Fibroblast of lung (primary cell): ENCODE measurements at places on chromosomes 16 and 17.

- no peak for DNase-seq
Measured at GRCh38 chr17:61208301-61209105, 191.1 kb upstream of the TBX2 start.

DNA sequence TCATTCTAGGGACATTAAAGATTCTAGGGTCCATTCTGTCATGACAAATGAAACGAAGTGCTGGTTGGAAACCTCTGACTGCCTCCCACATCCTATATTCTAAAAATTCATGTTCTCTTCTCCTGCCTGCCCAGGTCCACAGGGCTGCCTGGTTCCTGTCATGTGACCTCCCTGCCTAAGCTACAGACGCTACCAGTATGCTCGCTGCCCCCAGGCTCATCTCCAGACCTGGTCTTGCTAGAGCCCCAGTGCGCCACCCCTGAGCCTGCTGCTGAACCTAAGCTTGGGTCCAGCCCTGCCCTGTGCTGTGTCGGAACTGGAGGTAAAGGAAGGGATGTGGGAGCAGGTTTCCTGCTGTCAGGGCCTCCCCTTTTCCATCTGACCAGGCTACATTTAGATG, 231.6 kb upstream of the CDH5 start:
- DNase-seq: no peak

- DNase-seq: no peak
Measured at GRCh38 chr17:82665891-82666290, 17.6 kb upstream of the WDR45B start.

DNA sequence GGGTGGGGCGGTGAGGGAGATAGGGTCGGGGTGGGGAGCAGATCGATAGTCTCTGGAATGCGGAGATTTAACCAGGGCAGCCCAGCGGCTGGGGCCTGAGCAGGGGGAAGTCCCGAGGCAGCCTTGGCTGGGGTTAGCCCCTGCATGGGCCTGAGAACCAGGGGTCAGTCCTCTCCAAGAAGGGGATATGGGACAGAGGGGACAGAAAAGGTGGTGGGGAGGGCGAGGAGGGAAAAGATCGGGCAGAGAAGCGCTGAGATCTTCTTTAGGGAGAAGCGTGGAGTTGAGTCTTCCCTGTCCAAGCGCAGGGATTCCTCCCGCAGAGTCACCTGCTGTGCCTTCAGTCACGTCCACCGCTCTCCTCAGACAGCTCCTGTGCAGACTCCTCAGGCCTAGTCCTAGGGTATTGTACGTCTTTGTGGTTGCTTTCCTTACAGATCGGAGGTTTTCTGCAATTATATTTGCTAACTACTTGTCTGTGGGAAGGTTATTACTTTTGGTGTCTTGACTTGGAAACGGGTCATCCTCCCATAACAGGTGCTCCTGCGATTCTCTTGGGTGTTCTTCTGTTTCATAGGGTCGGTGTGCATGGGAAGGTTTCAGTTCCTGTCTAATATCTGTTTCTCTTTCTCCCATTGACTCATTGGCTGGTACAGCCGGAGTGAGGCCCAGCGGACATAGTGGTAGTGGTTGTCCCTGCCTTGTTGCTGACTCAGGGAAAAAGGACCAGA, 952 bp downstream of the CD300A start:
- no peak for DNase-seq

- peak; percentile 97 for DNase-seq
Measured at GRCh38 chr16:53664724-53665345, 38.8 kb downstream of the RPGRIP1L start.

DNA sequence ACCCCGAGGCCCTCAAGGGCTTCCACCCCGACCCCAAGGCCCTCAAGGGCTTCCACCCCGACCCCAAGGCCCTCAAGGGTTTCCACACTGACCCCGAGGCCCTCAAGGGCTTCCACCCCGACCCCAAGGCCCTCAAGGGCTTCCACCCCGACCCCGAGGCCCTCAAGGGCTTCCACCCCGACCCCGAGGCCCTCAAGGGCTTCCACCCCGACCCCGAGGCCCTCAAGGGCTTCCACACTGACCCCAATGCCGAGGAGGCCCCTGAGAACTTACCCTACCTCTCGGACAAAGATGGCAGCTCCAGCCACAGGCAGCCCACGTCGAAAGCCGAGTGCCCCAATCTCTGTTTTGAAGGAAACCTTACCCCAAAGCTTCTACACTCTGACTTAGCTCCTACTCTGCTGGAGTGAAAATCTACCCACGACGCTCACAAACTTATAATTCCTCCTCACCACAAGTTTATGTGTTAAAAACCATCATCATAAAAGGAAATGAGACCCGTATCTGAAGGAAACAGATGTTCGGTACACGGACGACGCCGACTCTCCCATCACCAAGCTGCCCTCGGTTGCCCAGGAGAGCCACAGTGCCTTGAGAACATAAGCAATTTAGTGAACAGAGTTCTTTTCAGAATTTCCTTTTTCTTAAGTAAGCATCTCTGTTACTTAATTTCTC, 61.2 kb upstream of the RPH3AL start:
- DNase-seq: no peak

- no peak for DNase-seq
Measured at GRCh38 chr16:78462288-78463208, 363.1 kb downstream of the WWOX start.

DNA sequence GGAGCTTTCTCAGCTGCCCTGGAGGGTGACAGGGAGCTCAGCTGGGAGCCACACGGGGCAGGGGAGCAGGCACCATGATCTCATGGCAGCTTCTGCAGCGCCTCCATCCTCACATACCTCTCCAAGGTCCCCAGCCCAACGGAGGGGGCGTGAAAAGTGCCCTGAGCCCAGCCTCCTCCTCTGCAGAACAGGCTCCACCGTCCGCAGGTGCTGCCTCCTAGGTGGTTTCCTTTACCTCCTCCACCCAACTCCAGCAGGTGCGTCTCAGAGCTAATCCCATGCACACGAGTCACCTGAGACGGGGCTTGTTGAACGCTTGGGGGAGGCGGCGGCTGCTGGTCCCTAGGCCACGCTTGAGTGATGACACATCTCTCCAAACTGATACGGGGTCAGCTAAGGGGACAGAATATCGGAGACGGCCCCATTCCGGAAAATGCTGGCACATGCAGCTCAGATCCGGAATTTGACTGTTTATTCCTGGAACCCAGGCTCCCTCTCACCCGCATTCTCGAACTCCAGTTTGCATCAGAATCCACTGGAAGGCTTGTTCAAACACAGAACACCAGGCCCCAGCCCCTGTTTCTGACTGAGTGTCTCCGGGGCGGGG, 387 bp upstream of the SLC38A8 start:
- no peak for DNase-seq

- peak; percentile 6 for DNase-seq
Measured at GRCh38 chr16:2339521-2340484, 725 bp downstream of the ABCA3 start.

DNA sequence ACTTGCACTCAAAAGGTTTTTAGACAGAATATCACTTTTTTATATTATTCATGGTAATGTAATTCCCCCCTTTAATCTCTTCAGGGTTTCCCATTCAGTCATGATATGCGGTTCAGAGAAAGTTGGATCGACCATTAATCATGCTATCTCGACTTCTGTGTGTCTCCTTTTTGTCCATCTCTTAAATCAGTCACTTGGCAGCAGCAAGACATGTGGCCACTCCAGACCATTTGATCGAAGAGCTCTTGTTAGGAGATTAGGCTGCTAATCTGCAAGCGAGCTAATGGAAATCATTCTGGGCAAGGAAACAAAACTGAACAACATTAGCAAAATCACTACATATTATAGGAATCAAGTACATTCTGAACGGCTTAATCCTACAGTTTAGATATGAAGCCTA, 449.9 kb downstream of the WWOX start:
- DNase-seq: no peak

- no peak for DNase-seq
Measured at GRCh38 chr17:14997290-14997689, 267.8 kb downstream of the PMP22 start.

- no peak for DNase-seq
Measured at GRCh38 chr16:75257886-75258806, 6.7 kb upstream of the BCAR1 start.

- no peak for DNase-seq
Measured at GRCh38 chr17:81257533-81257932, 18.4 kb downstream of the NDUFAF8 start.

- no peak for DNase-seq
Measured at GRCh38 chr16:64641343-64641742, 480.5 kb downstream of the CDH11 start.

- DNase-seq: no peak
Measured at GRCh38 chr16:50133214-50133613, 19.9 kb upstream of the TENT4B start.

GRCh38 chr17:6532441-6532885, 23.9 kb downstream of the PITPNM3 start:
- DNase-seq: no peak

GRCh38 chr16:87976665-87977064, 25.4 kb downstream of the BANP start:
- no peak for DNase-seq

DNA sequence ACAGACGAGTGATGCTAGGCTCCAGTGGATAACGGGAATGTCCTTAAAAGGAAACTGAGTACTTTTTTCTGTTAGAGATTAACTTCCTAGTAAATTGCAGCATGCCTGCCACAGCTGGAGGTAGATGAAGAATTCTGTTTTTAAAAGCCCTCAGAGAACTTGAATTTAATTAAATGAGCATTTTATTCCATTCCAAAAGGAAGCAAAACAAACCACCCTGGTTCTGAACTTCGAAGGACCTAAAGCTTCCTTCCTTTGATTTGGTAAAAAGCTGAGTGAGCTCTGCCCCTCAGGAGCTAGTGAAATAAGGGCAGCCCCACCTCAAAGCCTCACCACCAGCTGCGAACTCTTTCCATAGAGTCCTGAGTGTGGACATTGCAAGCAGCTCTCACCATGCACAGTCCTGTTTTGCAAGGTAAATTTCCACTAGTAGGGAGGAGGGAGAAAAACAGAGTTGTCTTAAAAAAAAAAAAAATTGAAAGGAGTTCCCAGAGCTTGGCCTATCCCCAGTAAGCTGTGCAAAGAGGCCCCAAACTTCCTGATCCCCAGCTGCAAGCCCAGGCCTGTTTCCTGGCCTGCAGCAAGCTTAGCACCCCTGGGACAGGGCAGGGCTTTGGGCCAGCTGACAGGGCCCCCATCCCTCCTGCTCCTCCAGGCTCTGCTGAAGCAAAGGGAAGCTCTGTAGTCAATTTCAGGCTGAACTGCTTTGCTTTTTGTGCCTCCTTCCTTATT, 11.2 kb downstream of the CHD9NB start:
- peak; percentile 30 for DNase-seq

- DNase-seq: no peak
Measured at GRCh38 chr17:5194346-5194745, 2.7 kb upstream of the ZNF594 start.

DNA sequence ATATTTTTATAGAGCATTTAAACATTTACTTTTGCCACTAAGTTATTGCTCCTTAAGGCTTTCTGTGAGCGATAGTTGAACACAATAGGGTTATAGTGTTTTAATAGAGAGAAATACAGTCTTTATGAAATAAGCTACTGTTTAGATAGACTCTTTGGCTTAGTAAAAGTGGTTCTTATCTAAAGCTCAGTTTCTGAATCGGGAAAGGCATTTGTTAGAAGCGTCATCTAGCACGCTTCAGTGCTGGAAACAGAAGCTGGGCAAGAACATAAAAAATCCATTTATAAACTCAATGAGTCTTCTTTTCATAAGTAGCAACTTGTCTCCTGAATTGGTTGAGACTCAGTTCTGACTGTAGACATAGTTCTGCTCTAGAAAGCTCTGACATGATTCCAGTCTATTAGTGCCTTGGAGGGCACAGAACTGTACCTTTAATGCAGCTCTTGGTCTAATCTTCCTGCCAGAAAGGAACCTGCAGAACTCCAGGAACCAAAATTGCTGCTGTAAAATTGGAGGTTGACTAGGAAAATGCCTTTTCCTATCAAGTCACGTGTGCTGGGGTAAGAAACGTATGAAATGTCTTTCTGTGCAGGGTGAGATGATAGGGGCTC, 55.4 kb upstream of the DNAJA2 start:
- no peak for DNase-seq

DNA sequence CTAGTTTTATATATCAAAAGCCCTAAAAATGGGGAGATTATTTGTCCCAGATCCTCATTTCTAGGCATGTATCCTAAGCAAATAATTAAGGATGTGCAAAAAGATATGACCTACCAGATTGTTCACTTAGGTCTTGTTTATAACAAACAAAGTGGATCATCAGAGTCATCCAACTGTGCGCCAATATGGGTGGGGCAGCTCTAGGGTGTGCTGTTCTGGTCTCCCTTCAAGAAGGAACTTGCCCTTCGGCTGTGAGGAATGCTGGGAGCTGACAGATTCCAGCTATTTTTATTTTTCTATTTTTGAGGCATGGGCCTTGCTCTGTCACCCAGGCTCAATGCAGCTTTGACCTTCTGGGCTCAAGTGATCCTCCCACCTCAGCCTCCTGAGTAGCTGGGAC, 13.8 kb downstream of the CHP2 start:
- DNase-seq: no peak

GRCh38 chr16:10926867-10927266, 15.4 kb downstream of the DEXI start:
- no peak for DNase-seq

DNA sequence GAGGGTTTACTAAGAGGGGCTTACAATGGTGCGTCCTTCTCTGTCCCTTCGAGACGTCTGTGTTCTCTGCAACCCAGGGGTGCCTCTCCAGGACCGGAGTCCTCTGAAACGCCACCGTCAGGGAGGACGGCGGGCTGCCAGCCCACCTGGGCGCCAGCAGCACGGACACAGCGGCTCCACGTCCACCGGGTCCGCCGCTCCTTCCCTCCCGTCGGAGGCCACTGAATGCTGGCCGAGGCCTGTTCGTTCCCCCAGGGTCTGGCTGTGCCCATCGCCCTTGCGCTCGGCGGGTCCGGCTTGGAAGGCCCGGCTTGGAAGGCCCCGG, 403 bp downstream of the TEPSIN start:
- DNase-seq: no peak

DNA sequence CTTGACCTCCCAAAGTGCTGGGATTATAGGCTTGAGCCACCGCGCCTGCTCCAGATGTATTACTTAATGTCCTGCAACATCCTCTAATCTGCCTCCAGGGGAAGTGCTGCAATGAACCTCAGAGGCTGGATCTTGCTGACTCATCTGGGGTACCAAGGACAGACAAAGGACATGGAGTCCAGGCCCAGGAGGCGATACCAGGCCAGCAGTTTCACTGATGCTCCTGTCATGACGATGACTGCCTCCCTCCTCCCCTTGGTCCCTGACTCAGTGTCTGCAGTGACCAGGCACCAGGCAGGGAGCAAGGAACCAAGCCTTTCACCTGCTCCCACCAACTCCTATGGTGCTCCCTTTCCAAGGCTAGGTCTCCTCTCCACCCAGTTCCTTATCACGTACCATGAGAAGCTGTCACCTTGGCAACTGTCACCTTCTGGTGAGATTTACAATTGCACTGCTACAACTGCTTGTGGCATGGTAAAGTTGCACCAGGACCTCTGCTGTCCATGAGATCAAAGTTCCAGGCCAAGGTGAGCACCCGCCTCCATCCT, 21.6 kb upstream of the PHOSPHO1 start:
- DNase-seq: peak; percentile 31
